ENCODE measurements at places on chromosomes 4 and X.

- DNase-seq = no peak
Observed at GRCh38 chrX:132584936-132585335, 96.1 kb upstream of the MBNL3 start.

DNA sequence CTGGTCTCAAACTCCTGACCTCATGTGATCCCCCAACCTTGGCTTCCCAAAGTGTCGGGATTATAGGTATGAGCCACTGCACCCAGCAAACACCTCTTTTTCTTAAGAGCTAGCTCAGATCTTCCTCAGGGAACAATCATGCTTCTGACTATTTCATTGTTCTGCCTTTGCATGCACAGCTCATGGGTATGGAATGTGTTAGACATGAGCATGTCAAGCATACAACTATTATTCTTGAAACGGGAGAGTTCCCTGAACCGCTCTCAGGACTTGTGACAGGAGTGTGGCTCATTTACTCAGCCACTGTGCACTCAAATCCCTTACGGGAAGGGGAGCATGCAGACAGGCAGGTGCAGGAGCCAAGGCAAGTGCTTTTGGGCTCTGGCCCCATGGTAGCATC, 231.7 kb upstream of the TAPT1 start:
- DNase-seq = no peak

DNA sequence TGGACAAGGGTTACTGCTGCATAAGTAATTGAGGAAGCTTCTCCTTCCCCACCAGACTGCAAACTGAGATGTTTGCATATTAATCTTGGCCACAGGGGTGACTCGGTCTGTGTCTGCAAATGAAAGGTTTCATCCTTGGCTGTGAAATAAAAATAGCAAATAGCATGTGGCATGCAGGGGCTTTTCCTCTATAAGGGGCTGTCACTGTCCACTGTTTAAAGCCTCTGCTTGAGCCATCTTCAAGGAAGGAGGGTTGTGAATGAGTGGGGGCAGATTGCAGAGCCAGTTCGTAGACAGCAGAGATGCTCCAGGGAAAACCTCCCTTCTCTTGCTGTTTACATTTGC, 33.3 kb downstream of the TMSB4X start:
- DNase-seq = no peak

- no peak for DNase-seq
Observed at GRCh38 chr4:27057662-27058061, 197.0 kb downstream of the STIM2 start.

- DNase-seq = no peak
Observed at GRCh38 chr4:149008415-149009025, 566.3 kb upstream of the NR3C2 start.

GRCh38 chrX:78024349-78025059, 55.1 kb upstream of the PGAM4 start:
- no peak for DNase-seq

DNA sequence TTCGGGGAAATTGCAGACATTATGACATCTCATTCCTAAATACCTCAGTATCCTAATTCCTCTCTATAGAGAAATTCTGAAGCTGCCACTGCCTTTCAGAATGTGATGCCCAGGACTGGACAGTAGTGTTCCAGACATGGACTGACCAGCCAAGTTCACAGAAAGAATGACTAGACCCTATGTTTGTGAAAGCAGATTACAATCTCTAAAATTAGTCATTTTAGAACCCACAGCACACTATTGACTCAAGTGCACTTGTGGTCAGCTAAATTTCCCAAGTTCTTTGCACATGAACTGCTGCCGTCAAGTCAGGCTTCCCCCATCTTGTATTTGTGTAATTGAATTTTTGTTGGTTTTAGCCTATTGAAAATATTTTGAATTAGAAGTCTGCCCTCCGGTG, 81.0 kb upstream of the ESX1 start:
- no peak for DNase-seq

DNA sequence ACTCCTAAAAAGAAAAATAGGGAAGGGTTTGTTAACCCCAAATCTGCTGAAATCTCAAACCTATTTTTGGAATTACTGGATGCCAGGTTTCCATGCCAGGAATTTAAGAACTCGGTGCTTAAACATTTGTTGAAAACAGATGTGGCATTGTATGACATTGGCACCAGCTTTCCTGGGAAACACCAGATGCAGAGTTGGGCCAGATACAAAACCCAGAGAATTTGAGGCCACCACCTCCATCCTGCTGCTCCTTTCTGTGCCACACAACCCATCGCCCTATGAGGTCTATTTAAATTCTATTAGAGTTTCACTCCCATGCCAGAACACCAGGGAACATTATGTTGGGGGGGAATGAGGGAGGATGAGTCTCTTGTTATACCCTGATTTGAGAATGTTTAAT, 71.7 kb downstream of the ARAP2 start:
- DNase-seq = no peak

DNA sequence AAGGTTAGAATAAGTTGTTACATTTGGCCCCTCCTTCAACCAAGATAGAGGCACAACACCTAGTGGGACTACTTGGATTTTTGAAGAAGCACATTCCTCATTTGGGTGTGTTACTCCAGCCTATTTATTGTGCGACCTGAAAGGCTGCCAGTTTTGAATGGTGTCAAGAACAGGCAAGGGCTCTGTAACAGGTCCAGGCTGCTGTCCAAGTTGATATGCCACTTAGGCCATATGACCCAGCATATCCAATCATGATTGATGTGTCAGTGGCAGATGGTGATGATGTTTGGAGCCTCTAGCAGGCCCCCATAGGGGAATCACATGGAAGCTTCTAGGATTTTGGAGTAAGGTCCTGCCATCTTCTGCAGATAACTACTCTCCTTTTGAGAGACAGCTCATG, 35.5 kb upstream of the UGT2B4 start:
- DNase-seq = no peak

DNA sequence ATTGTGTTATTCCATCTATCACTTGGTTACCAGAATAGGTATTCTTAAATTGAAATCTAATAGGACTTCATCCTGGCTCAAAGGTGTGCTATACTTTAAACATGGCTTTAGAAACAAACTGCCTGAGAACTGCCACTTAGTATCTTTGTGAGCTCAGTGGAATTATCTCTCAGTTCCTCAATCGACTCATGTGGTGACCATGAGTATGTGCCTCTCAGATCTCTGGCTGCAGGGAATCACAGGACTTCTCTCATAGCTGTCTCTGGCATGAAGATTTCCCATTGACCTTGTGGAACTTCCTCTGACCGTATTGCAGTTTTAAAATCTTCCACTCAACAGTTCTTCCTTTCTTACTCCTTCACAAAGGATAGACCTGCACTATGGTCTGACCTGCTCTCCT, 681.9 kb upstream of the BOD1L1 start:
- no peak for DNase-seq

DNA sequence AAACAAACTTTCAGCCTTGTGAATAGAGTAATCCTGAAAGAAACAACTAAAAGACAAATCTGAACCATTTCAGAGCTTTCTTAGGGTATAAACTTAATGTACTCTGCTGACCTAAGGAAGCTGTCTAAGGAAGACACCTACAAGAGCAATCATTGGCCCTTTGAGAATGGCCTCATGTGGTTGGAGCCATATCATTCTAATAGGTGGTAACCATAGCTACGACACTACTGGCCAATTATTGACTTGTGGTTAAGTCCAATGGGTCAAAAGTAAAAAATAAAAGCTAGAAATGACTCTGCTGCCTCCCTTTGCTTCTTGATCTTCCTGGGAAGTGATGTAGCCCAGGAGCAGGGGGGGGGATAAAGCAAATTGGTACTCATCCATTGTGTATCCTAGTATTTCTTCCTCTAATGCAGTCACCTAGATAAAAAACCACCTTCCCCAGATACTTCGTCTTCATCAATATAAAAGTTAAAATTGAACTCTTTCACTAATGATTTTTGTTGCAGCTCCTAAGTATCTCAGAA, 547.0 kb downstream of the ARAP2 start:
- DNase-seq = no peak

DNA sequence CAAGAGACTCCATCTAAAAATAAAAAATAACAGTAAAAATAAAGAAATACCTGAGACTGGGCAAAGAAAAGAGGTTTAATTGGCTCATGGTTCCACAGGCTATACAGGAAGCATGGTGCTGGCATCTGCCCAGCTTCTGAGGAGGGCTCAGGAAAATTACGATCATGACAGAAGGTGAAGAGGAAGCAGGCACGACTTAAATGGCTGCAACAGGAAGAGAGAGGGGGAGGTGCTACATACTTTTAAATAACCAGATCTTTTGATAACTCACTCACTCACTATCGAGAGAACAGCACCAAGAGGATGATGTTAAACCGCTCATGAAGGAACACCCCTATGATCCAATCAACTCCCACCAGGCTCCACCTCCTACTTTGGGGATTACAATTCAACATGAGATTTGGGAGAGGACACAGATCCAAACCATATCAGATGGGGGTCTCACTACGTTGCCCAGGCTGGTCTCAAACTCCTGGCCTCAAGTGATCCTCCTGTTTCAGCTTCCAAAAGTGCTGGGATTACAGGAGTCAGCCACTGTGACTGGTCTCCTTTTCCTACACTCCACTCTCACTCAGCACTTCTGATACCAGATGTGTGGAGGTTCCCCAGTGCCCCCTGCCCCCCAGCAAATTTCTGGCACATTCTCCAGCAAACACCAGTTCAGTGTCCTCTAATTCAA, 11.9 kb upstream of the ZNF157 start:
- DNase-seq = no peak

DNA sequence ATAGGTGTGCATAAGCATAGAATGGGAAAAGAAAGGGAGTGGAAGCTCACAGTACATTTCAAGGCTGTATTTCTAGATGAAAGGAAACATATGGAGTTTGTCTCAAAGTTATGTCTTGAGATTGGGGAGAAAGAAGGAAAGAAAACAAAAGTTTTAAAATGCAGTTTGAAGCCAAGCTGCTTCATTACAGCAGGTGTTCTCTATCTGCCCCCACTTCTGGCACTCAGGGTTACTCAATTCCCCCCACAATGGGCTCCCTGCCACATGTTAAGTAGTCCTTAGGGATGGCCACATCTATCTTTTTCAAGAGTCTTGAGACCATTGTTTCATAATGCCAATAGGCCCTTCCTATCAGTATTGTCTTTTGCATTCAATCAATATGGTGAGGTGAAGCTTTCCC, 367.4 kb upstream of the ANXA10 start:
- DNase-seq = no peak

DNA sequence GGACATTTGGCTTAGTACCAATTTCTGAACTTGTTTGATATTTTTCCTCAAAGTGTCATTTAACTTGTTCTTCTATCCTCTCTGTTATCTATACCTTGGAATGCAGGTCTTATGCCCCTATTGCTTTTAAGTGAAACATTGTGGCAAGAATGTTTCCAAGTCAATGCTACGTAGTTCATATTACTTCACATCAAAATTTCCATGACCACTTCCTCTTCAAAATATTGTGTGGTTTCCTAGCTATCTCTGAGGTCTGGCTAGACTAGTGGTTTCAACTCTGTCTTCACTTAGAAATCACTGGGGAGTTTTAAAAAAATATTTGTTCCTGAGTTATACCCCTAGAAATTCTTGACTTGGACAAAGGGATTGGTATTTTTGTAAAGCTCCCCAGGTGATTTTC, 20.2 kb upstream of the RASGEF1B start:
- no peak for DNase-seq

GRCh38 chrX:41921492-41922430, 1.6 kb downstream of the CASK start:
- DNase-seq = no peak

- DNase-seq = no peak
Observed at GRCh38 chrX:78655642-78656041, 3.5 kb downstream of the RTL3 start.
